NCI-H510A (cell line): ENCODE measurements at places on chromosomes 5 and 9.
A peak's percentile ranks its signal among the peaks of the same experiment; 100 is the strongest.

GRCh38 chr9:128771094-128771721, 519 bp downstream of the ZER1 start:
- no peak for DNase-seq

DNA sequence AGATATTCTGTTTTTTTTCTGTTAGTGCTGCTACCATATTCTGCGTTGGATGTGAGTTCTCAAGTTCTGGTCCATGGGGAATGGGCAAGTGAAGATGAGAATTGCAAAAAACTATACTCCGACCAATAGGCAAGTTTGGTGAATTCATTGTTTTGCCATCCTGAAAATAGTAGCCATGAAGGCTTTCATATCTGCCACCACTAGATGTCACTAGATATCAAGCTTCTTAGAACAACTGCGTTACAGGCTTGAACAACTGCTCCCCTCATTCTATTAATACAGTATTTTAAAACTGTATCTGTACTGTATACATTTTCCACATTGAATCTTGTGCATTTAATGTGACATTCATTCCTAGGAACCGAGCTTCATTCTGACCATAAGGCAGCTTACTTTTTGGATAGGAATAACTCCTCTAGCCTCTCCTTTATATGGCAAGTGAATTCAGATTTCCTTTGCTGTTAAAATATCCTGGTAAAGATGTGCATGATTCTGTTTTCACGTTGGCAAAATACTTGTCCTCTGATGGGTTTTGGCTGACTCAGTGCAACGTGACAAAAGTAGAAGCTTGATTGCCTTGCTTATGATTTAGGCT, 163.6 kb downstream of the SREK1 start:
- no peak for DNase-seq

DNA sequence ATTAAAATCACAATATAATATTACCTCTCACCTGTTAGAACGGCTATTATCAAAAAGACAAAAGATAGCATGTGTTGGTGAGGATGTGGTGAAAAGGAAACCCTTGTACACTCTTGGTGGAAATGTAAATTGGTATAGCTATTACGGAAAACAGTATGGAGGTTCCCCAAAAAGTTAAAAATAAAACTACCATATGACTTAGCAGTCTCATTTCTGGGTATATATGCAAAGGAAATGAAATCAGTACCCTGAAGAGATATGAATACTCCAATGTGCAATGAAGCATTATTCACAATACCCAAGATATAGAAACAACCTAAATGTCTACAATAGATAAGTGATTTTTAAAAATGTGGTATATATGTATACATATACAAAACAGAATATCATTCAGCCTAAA, 199.9 kb downstream of the SNX18 start:
- no peak for DNase-seq

DNA sequence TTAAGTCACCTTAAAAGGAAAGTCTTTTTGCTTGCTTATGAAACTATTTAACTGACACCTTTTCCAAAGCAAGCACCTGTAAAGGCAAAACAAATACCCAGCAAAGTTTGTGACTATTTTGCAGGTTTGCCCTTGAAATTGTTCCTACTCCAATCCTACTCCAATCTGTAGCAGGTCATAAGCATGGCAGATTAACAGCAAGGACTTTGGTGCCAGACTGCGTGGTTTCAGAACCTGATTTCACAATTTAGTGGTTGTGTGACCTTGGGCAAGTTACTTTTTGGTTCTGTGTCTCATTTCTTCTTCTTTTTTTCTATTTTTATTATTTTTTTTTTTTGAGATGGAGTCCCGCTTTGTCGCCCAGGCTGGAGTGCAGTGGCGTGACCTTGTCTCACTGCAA, 282.1 kb downstream of the RFX3 start:
- DNase-seq, result no peak

- no peak for DNase-seq
These were observed 657 bp upstream of the PCDH12 start for GRCh38 chr5:141958546-141959172.

DNA sequence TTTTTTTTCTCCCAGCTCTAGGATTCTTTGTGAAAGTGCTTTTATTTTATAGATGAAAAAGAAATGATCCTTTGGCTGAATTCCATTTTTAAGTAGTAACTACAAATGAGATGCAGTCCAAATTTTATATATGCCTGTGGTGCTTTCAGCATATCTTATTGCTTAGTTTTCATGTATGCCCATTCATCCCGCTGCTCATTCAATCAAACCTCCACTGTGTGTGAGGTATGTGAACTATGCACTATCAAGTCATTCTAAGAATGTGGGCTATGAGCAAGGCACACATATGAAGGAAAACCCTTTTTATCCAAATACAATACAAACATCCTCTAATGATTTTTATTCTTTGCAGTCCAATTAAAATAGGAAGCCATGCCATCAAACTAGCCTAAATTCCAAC, 1069.1 kb upstream of the DMAC1 start:
- no peak for DNase-seq

DNA sequence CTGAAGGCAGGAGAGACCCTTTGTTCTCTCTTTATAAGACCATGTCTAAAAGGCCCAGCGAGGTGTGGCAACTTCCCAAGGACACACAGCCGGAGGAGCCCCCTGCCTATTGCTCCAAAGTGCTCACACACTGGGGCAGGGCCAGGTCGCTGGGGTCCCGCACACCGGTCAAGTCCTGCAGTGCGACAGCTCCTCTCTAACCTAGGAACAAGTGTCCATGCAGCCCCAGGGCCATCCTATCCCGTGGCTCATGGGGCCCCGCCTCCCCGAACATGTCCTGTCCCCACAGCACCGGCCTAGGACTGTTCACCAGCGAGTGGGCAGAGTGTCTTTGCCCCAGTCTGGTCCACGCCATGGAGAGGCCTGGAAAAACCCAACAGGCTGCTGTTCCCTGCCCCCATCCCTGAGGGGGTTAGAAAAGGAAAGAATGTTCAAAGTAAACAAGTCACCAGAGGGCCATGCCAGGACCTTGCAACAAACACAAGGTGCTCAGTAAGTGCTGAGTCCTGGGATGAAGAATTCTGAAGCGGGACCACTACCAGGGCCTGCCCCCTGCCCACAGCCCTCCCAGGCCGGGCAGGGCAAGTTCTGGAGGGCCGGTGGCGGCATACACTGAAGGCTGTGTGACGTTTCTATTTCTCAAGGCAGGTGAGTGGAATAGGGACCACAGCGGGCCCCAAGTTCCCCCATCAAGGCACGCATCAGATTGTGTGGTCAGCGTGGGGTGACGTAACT, 938 bp downstream of the NINJ1 start:
- DNase-seq, result no peak

DNA sequence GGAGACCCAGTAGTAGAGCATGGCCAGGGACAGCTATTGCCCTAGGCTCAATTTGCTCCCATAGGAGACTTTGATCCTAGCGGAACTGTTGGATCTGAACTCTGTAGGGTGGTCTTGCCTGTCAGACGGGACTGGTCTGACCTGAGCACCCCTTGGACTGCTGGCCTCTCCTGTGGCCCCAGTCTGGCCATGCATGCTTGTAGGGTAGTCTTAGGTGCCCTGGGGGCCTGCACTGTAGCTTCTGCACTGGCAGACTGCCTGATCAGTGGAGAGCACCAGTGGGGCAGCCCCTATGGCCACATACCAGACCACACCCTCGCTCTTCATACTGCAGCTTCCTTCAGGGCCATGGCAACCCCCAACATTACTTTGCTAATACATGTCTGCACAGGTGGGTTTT, 396.1 kb upstream of the GRAMD2B start:
- no peak for DNase-seq

- no peak for DNase-seq
These were observed 143.4 kb upstream of the CDH6 start for GRCh38 chr5:31049936-31050704.

DNA sequence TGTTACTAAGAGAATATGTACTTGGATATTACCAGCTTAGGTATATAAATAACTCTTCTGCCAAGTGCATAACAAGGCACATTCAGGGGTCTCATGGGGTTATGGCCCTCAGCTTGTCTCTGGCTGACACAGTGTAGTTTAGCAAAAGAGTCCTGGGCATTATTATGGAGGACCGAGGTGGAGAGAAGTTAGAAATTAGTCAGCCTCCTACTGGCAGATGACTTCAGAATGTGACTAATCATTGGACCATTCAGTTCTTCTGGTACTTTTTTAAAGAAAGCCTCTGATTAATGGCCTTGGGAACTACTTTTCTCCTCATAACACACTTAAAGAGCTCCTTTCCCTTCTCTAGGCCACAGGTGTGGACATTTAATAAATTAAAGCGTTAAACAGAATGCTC, 178.9 kb downstream of the SH3GL2 start:
- no peak for DNase-seq

- DNase-seq, result no peak
These were observed 105.3 kb downstream of the THBS4 start for GRCh38 chr5:80140496-80140895.

GRCh38 chr5:148145916-148146315, 22.4 kb upstream of the SPINK14 start:
- DNase-seq, result peak; percentile 42

GRCh38 chr5:78964889-78965288, 20.2 kb downstream of the ARSB start:
- peak; percentile 2 for DNase-seq

- no peak for DNase-seq
These were observed 25.4 kb upstream of the ZSWIM6 start for GRCh38 chr5:61306531-61307131.

DNA sequence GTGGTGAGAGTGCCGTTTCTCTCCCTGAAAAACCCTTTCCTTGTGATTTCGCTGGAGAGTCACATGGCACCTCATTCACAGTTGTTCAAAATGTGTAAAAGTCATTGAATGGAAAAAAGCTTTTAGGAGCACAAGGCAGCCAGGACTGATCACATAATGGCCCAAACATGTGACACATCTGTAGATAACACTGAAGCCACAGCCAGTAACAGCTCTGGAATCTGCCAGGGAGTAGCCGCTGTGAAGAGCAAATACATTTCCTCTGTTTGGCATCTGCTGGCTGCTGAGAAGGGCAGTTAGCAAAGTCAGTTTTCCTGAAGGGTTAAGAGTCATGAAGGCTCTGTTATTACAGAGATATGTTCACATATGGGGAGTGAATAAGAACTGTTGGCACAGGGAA, 271.8 kb downstream of the NNT start:
- DNase-seq, result no peak

DNA sequence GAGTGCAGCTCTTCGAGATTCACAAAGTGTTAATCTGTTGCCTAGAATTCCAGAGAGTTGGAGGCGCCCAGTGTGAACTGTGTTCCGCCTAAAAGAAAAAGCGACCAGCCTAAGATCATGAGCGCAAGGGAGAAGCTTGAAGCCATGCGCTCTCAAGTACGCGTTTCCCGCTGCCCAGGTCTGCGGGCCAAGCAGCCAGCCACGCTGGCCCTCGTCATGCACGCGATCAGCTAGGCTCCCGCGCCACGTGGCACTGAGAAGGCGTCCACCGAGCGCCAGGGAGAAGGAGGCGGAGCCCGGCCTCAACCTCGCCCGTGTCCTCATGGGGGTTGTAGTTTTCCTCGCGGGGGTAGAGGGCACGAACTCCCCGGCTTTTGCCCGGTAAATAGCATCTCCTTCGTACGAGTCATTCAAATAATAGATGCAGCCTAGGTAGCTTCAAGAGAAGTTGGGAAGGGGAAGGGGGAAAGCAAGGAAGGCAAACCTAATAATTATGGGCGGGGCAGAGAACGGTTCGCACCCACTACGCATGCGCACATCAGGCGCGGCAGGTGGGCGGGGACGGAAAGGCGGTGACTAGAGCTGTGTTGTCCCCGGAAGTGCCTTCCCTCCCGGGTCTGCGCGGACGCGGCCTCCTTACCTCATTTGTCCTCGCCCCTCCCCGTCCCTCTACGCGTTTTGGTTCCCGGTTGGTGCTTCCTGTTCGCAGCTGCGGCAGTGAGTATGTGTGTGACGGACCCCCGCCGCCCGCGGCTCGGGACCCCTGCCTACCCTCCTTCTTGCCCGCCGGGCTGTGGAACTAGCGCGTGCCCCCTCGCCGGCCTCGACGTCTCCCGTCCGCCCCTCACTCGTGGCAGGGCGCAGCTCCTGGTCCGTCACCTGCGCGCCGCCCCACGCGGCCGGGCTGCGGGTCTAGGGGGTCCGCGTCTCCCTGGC, at the start of gene ZCCHC7:
Gene ZCCHC7 (plus strand): TSS at position 668 of the 936 bp plus-strand sequence.
- peak; percentile 87 for DNase-seq

GRCh38 chr5:120465436-120465961, 1.4 kb downstream of the PRR16 start:
- no peak for DNase-seq

DNA sequence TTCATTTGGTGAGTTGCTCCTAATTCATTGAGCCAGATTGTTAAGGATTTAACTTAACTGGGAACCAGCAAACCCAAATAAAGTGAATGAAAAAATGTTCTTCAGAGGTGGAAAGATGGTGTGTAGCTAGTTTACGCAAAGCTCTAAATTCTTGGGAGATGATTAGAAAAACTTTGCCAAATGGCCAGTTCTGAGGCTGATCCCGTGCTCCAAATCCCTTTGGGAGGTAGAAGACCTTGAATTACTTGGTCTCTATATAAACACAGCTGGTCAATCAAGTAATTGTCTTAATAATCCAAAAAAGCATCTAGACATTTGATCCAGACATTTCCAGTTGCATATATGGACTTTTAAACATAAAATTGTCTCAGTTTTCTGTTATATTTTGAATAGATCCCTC, 11.4 kb downstream of the ACTL7B start:
- DNase-seq, result no peak

GRCh38 chr5:16916262-16916878, 19.7 kb downstream of the MYO10 start:
- DNase-seq, result no peak

DNA sequence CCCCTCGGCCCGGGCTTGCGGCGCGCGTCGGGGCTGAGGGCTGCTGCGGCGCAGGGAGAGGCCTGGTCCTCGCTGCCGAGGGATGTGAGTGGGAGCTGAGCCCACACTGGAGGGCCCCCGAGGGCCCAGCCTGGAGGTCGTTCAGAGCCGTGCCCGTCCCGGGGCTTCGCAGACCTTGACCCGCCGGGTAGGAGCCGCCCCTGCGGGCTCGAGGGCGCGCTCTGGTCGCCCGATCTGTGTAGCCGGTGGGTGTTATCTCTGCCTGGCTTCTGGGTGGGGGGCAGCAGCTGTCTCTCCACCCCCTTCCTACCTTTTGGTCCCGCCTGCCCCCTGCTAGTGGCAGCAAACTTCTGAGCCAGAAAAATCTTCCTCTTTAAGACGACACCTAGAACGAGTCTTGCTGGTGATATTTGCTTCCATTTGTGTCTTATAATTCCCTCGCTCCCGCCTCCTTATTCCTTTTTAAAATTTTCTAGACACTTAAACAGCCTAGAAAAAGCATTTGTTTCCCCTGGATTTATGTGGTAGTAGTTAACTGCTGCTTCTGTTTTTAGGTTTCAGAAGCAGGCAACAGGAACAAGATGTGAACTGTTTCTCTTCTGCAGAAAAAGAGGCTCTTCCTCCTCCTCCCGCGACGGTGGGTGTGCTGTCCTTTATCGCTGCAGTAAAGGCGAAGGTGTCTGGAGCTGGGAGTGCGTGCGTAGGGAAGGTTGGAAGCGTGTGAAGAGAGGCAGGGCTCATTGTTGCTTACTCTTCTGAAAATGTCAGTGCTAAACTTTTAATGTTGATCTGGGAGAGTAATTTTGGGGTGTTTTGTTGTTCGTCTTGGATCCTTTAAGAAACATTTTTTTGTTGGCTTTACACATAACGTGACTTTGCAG, 554 bp downstream of the JAK2 start:
- DNase-seq, result no peak

GRCh38 chr9:135647884-135648283, 8.5 kb upstream of the GLT6D1 start:
- no peak for DNase-seq

GRCh38 chr9:128405780-128406171, 14.9 kb upstream of the CERCAM start:
- no peak for DNase-seq

GRCh38 chr9:133998915-133999595, 6.9 kb upstream of the VAV2 start:
- no peak for DNase-seq
